Activated CD4-positive, alpha-beta T cell treated with anti-CD3 and anti-CD28 coated beads, Interleukin-2, amount 50 U/mL, for 48 hours (primary cell): ENCODE measurements at places on chromosomes 5 and 9.
A peak's percentile ranks its signal among the peaks of the same experiment; 100 is the strongest.

- no peak for DNase-seq
These were observed 107.5 kb downstream of the TMEM232 start for GRCh38 chr5:110618941-110619340.

DNA sequence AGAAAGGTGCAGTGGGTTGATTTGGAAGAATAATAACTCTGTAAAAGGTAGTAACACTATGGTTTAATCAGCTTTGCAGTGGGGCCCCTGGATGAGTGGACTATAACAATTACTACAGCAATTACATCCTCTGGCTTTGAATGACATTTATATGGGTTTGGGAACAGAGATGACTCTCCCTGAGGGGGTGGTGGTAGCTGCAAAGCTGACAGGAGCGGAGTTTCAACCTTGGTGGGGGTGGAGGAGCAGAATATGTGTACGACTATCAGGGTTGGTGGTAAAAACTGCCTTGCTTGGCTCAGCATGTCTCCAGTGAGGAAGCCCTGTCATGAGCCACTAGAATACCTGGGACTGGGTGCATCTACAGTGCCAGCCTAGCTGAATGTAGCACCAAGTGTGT is 28.3 kb upstream of the NR3C1 start:
- peak; percentile 69 for DNase-seq

DNA sequence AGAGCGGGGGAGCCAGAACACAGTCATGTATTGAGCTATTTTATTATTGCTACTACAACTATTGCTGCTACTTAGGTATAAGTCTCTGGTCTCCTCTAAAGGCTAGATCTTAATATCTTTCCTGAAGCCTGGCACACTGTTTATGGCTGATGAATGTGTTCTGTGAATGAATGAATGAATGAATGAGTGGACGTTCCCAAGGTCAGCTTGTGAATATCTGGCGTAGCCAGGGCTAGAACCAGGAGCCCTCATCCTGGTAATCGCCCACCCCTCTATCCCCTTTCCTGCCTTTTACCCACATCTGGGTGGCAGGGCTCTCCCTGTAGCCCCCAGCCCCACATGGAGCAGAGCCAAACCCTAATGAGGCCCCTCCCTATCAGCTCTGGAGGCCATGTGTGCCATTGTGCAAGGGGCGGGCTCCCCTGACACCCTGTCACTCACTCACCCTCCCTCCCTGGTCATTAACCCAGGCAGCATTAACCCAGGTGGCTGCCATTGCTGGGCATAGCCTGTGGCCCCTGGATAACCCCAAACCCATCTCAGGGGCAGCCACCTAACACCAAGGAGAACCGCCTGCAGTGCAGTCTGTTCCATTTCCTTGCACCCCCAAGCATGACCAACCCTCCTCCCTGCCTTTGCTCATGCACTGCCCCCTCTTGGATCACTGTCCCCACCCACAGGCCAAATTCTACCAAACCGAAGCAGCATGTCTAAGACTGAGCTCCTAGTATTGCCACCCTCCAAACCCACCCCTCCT is 2.0 kb upstream of the AKNA start:
- no peak for DNase-seq

GRCh38 chr9:93592008-93592642 is 15.7 kb downstream of the PHF2 start:
- no peak for DNase-seq

DNA sequence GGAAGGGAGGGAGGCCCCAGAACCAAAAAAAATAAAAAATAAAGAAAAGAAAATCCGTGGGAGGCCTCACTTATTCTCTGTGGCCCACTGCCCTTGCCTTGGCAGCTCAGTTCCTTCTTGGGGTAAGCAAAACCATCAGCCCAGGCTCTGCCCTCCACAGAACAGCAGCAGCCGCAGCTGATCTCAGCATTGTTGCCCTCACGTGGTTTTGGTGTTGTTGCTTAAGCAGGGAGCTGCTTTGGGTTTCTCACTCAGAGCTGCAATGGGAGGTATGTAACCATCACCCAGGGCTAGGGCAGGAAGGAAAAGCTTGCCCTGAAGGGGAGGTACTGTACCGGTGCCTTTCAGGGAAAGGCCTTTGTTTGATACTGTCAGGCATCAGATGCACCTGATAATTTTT is 374.7 kb upstream of the WWC1 start:
- DNase-seq, result no peak

DNA sequence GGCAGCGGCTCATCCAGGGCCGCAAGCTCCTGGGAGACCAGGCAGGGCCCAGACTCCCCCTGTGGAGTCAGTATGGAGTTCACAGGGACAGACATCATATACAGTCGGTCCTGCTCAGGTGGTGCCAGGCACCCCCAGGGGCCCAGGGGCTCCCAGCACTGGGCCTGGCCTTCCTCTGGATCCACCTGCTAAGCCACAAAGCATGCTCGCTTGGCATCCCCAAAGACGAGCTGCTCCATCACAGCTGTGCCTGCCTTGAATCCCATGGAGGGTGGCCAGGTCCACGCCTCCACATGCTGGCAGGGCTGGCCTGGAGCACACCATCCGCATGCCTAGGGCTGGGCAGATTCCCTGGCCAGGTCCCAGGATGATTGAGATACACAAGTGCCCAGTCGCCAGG is 4.6 kb downstream of the BICD2 start:
- DNase-seq, result no peak
